ENCODE measurements at places on chromosomes 2 and 18. TPM values are rescaled to one million over a fixed set of nuclear protein-coding genes. Genes with fewer than 3 reads are reported as not detected.

The METTL21A gene
- total RNA-seq: 16.7 TPM

- H3K4me3 ChIP-seq: no peak overlapping the region
- no peaks in the 10 kb centered on the region for H3K27me3 ChIP-seq
- DNase-seq: no peak
- H3K36me3 ChIP-seq: no peaks in the 10 kb centered on the region
- no peaks in the 10 kb centered on the region for H3K4me1 ChIP-seq
These were observed 26.7 kb downstream of the TANC1 start for GRCh38 chr2:158994920-158995676.

GRCh38 chr2:100907832-100908231 is 87.9 kb downstream of the NPAS2 start:
- H3K4me1 ChIP-seq: no peaks in the 10 kb centered on the region
- no peak overlapping the region for H3K4me3 ChIP-seq
- H3K27ac ChIP-seq: no peak overlapping the region
- peaks cover 12% of the 10 kb centered on the region for H3K27me3 ChIP-seq

The STRADB gene
- 20.2 TPM for total RNA-seq

GRCh38 chr2:163612332-163612731 is 123.5 kb downstream of the FIGN start:
- peaks cover 1% of the 10 kb centered on the region for H3K27me3 ChIP-seq
- H3K27ac ChIP-seq: no peak overlapping the region
- H3K36me3 ChIP-seq: no peaks in the 10 kb centered on the region
- no peak for DNase-seq
- no peaks in the 10 kb centered on the region for H3K4me1 ChIP-seq

GRCh38 chr2:45843136-45843535 is 191.7 kb downstream of the PRKCE start:
- no peak overlapping the region for H3K27ac ChIP-seq
- no peak for DNase-seq
- H3K36me3 ChIP-seq: no peaks in the 10 kb centered on the region
- H3K27me3 ChIP-seq: no peaks in the 10 kb centered on the region
- peak overlapping the region; percentile 15 for H3K4me3 ChIP-seq

The SKOR2 gene
- not detected for total RNA-seq

- no peak overlapping the region for H3K4me3 ChIP-seq
- no peaks in the 10 kb centered on the region for H3K27me3 ChIP-seq
- no peaks in the 10 kb centered on the region for H3K36me3 ChIP-seq
- H3K4me1 ChIP-seq: no peaks in the 10 kb centered on the region
- DNase-seq: no peak
These were observed 182.0 kb upstream of the HNRNPA3 start for GRCh38 chr2:177030451-177031105.

DNA sequence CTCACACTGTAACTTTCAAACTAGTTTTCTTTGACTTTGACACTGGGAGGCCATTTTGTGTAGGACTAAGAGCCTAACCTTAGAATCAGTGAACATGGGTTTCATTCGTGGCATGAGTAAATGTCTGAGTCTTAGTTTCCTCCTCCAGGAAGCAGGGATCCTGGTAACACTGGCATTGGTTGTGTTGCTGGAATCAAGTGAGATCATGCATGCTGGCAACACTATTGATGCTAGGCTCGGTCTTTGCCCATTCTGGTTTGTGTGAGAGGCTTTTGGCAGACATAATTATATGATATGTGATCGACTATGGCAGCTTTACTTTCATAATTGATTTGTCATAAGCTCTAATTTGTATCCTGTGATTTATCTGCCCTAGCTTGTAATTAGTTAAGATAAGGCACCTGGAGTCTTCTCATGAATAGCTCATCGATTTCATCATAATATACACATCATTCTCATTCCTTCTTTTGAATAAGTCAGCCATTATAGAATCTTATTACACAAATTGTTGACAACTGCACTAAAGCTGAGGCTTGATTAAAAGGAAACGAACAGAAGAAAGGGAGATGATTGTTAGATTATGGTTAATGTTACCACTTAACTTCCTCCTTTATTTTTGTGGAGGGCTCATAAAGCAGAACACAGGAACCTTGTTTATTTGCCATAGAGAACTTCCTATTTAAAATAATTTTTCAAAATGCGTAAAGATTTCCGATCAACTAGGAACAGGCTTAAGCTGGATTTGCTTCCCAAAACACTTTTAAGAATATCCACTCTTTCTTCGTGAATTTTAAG is 12.6 kb downstream of the PPP1R1C start:
- H3K4me1 ChIP-seq: no peaks in the 10 kb centered on the region
- H3K27me3 ChIP-seq: no peaks in the 10 kb centered on the region
- no peak overlapping the region for H3K4me3 ChIP-seq
- H3K36me3 ChIP-seq: no peaks in the 10 kb centered on the region

DNA sequence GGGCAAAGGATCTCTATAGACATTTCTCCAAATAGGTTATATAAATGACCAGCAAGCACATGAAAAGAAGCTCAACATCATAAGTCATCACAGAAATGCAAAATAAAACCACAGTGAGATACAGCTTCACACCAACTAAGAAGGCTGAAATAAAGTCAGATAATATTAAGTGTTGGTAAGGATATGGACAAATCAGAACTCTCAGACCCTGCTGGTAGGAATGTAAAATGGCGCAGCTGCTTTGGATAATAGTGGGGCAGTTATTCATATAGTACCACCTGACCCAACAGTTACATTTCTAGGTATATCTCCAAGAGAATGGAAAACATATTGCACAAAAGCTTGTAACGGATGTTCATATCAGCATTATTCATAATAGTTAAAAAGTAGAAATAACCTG is 14.0 kb downstream of the EPB41L5 start:
- H3K4me3 ChIP-seq: no peak overlapping the region
- H3K27me3 ChIP-seq: no peaks in the 10 kb centered on the region
- no peaks in the 10 kb centered on the region for H3K36me3 ChIP-seq
- H3K27ac ChIP-seq: no peak overlapping the region
- no peak for DNase-seq

The ZNF638 gene
- total RNA-seq: 125 TPM

DNA sequence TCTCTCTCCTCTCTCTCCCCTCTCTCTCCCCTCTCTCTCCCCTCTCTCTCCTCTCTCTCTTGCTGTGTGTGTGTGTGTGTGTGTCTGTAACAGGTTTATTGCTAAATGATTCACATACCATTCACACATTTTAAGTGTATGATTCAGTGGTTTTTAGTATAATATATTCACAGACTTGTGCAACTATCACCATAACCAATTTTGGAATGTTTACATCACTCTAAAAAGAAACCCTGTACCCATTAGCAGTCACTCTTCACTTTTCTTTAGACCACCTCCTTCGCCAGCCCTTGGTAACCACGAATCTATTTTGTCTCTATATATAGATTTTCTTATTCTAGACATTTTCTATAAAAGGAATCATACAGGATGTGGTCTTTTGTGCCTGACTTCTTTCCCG is 11.4 kb downstream of the THNSL2 start:
- H3K27me3 ChIP-seq: peaks cover 21% of the 10 kb centered on the region
- no peaks in the 10 kb centered on the region for H3K4me1 ChIP-seq
- H3K36me3 ChIP-seq: no peaks in the 10 kb centered on the region
- no peak for DNase-seq
- H3K4me3 ChIP-seq: no peak overlapping the region

The NT5DC4 gene
- not detected for total RNA-seq

The SPEG gene
- total RNA-seq: 16.2 TPM

The GALNT1 gene
- total RNA-seq: 28.2 TPM

DNA sequence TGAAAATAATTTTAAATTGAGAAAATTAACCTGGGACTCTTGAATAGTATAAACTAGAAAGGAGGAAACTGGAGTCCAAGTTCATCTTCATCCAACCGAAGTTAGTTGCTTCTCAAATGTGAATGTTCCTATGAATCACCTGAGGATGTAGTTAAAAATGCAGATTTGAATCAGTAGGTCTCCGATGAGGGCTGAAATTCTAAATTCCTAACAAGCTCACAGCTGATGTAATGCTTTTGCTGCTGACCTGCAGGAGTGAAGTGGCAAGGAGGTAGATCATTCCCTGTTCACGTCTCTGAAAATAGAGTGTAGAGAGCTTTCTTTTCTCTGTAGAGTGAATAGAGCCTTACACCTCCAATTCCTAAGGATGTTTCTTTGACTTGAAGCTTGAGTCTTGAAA is 685.5 kb downstream of the CPS1 start:
- no peak for DNase-seq
- H3K4me3 ChIP-seq: no peak overlapping the region
- H3K36me3 ChIP-seq: no peaks in the 10 kb centered on the region

- no peak overlapping the region for H3K27ac ChIP-seq
- H3K4me3 ChIP-seq: no peak overlapping the region
- no peaks in the 10 kb centered on the region for H3K27me3 ChIP-seq
These were observed 34.9 kb downstream of the RNU4ATAC start for GRCh38 chr2:121565389-121566250.

The ERFE gene
- total RNA-seq: not detected

DNA sequence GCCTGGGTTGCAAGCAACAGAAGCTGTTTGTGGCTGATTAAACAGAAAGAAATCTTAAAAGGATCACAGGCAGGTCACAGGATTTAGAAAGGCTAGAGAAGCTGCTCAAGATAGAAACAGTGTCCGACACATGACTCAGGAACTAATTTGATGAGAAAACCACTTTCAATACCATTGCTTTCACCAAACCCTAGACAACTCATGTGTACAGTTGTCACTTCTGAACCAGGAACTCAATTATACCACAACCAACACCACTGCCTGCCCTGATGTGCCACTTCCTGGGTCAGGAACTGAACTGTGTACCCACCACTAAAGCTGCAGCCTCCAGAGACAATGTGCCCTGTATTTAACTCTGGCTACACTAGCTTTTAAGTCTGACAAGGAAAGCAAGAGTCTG is 56.0 kb downstream of the TMEM247 start:
- peak overlapping the region; percentile 75 for H3K27ac ChIP-seq
- H3K4me1 ChIP-seq: peaks cover 45% of the 10 kb centered on the region
- H3K27me3 ChIP-seq: no peaks in the 10 kb centered on the region
- DNase-seq: peak; percentile 16
- H3K4me3 ChIP-seq: no peak overlapping the region
- no peaks in the 10 kb centered on the region for H3K36me3 ChIP-seq

The GRB14 gene
- total RNA-seq: not detected

DNA sequence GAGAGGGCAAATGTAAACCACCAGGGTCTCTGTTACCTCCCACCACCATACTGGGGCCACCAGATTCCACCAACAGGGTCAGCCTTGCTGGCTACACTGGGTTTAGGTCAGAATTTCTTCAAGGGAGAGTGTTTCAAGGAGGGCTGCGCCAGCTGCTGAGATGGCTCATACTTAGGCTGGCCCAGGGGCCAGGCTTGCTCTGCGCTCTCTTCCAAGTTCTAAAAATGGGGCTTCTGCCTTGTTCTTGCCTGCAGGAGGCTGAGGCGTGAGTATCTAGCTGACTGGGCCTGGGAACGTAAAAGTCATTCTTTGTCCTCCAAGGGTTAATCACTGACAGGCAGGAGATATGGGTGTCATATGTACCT is 28.1 kb downstream of the MRPL33 start:
- H3K36me3 ChIP-seq: no peaks in the 10 kb centered on the region
- no peak overlapping the region for H3K4me3 ChIP-seq
- H3K4me1 ChIP-seq: no peaks in the 10 kb centered on the region
- no peak for DNase-seq
- H3K27ac ChIP-seq: no peak overlapping the region

The PRR30 gene
- total RNA-seq: not detected

- no peak for DNase-seq
- no peaks in the 10 kb centered on the region for H3K27me3 ChIP-seq
These were observed 311.6 kb downstream of the IRS1 start for GRCh38 chr2:226488034-226488433.

DNA sequence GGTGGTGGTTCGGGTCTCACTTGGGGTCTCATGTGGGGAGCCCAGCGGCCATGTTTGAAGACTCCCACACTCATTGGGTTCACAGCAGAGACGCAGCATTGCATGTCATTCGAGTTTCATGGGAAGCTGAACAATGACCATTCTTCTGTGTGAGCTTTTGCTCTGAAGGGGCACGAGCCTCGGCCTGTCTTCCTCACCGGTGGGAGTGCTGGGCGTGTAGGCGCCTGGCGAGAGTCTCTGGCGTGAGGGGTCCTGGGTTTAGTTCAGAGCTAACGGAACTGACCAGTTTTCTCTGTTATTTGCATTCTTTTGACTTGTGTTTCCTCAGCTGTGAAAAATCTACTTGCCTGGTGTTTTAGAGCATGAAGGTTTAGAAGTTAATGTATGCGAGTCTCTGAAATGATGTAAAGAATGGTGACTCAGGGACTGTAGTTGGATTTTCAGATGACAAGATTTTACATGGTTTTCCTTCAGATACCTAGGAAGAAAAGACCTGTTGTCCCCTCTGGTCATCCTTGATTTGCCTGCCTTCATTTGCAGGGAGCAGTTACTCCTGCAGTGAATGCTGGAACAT is 98.1 kb downstream of the ARMC9 start:
- H3K27me3 ChIP-seq: no peaks in the 10 kb centered on the region
- no peak overlapping the region for H3K4me3 ChIP-seq
- no peaks in the 10 kb centered on the region for H3K36me3 ChIP-seq
- H3K27ac ChIP-seq: no peak overlapping the region

DNA sequence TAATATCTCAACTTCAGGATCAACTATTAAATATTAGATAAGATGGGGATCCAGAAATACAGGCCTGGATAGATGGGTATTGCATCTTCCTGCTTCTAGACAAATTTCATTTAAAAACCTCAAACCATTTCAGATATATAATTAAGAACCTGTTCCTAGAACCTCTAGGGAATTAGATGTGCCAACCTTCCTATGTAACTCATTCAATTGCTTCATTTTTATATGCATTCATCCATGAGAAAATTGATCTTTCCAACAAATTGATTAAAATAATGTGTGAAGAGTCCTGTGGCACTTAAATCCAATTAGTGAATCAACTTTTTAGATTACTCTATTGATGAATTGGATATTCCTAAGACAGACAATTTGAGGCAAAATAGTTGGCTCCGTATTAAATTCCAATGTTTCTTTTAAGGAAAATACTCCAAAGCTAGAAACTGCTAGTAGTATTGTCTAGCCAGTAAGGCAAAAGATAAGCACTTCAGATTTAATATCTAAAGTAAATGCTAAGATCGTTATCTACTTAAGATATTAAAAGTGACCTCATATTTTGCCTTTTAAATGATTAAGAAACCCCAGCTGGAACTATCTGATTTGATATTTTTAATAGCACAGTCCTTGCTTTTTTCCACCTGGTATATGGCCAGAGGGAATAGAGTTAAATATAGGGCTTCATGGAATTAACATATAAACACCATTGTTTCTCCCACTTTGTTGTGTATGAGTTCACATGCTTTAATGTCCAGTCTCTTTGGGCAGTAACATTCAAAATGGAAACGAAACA is 35.8 kb downstream of the DARS1 start:
- no peak overlapping the region for H3K4me3 ChIP-seq
- no peak for DNase-seq
- H3K36me3 ChIP-seq: peaks cover 5% of the 10 kb centered on the region

- H3K4me1 ChIP-seq: no peaks in the 10 kb centered on the region
- H3K27me3 ChIP-seq: no peaks in the 10 kb centered on the region
- H3K36me3 ChIP-seq: no peaks in the 10 kb centered on the region
- no peak overlapping the region for H3K4me3 ChIP-seq
- no peak overlapping the region for H3K27ac ChIP-seq
These were observed 260.2 kb upstream of the SESTD1 start for GRCh38 chr2:179524809-179525339.
